Activated B cell treated with CpG ODN at 0.5 μM for 24 hours (primary cell): ENCODE measurements at places on chromosomes 5 and 9.

- DNase-seq = no peak
These were observed 190.5 kb downstream of the ADCY2 start for GRCh38 chr5:7586480-7586879.

DNA sequence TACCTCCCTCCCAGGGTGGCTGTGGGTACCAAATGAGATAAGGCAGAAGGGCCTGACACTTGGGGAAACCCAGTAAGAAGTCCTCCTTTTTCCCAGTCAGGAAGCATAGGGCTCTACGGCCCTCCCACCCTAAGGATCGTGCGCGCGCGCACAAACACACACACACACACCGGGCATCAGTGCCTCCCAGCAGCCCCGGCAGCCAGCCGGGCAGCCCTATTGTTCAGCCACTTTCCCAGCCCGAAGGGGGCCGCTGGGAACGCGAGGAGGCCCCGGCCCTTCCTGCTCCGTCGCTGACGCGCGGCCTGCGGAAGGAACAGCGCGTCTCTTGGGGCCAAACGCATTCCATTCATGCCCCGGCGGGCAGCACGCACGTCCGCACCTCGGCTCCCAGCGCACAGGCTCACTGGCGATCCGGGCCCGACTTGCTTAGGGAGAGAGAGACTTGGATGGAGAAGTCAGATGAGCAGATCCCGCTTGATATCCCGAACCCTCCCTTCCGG lies 22.6 kb downstream of the DUSP1 start:
- DNase-seq = no peak

GRCh38 chr5:132684922-132685720 lies 11.3 kb downstream of the IL4 start:
- no peak for DNase-seq

- DNase-seq = no peak
These were observed 24.1 kb downstream of the CARTPT start for GRCh38 chr5:71743155-71743554.
